ENCODE measurements at places on chromosomes 5 and 9.
A peak's percentile ranks its signal among the peaks of the same experiment; 100 is the strongest.

- DNase-seq, result no peak
Measured at GRCh38 chr5:135203593-135204036, 169.6 kb upstream of the PITX1 start.

- DNase-seq, result no peak
Measured at GRCh38 chr9:77827104-77827784, 179.1 kb upstream of the GNA14 start.

GRCh38 chr5:88390481-88390880, 121.8 kb upstream of the TMEM161B start:
- no peak for DNase-seq

- DNase-seq, result no peak
Measured at GRCh38 chr5:127098241-127098640, 24.9 kb upstream of the C5orf63 start.

- DNase-seq, result no peak
Measured at GRCh38 chr5:73394610-73395009, 54.0 kb downstream of the FOXD1 start.

DNA sequence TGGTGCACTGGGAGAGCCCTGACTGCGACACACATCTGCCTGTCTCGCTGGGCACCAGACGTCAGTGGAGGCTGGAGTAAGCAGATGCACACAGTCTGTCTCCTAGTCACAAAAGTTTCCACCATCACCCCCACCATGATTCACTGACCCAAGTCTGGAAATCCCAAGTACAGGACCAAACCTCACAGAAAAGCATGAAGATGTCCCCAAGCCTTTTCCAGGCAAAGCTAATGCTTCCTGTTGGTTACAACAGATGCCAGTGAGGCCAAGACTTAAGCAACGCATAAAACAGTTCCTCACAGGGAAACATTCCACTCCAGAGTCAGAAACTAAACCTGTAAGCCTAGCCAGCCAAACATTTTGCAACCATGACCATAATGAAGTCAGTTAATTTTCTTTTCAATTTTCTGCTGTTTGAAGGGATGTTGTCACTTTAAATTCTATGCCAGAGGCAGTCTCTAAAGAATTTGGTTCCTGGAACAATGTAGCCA, 259.3 kb upstream of the SLC30A5 start:
- no peak for DNase-seq

- DNase-seq, result no peak
Measured at GRCh38 chr9:90720621-90721265, 78.1 kb upstream of the DIRAS2 start.

- DNase-seq, result no peak
Measured at GRCh38 chr5:163402007-163402406, 35.4 kb upstream of the CCNG1 start.

GRCh38 chr5:148394587-148395019, 10.8 kb downstream of the FBXO38 start:
- DNase-seq, result no peak

GRCh38 chr9:133167769-133168168, 4.1 kb upstream of the GBGT1 start:
- no peak for DNase-seq

- no peak for DNase-seq
Measured at GRCh38 chr9:94480205-94480604, 74.7 kb upstream of the PCAT7 start.

DNA sequence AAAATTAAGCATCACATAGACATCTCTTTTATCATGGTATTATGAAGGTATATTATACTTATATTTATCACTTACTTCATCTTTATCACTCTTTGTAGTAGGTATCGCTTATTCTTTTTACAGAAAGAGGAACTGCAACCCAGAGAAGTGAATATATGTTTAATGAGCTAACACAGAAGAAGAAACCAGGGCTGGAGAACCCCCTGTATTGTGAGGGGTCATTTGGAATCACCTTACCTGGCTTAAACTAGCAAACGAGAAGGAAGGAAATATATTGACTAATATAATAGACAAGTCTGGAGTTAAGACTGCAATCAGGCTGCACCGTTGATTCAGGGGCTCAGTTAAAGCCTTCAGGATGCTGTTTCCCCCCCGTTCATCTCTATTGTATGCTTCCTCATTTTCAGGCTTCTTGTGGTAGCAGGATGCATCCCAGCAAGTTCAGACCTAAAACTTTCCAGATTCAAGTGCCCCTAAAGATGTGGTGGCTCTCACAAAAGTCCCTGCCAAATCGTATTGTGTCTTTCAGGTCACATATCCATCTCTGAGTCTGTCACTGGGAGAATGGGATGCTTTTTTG, 146.4 kb downstream of the GCNT1 start:
- DNase-seq, result no peak

DNA sequence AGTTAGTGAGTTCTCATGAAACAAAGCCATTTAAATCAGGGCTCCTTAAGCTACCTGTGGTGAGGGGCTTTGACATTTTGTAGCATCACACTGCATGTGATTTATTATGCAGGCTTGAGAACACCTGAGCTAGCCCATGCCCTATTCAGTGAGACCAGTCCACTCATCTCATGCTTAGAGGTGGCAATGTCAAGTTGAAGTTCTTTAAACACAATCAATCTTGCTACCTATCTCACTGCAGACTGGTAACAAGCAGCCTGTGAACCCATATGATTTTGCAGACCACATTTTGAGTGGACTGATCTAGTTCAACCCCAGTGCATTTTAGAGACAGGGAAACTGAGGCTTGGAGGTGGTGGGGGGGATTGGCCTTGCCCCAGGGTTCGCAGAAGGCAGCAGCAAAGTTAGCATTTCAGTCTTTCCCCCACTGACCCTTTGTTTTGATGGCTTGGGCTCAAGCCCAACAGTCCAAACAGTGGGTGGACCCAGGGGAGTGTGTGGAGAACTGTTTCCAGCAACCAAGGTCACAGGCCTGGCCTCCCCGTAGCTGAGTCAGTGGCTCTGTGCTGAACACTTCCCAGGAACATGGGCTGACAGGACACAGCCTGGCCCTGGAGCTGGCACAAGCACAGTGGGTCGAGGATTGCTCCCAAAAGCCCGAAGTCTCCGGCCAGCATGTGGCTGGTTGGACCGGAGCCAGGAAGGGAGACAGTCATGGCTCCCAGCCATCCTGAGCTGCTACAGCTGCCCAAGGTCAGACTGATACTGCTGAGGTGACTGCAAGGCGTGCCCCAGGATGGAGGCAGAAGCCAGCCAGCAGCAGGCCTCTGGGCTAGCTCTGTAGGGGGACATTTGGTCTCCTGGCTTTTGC, 95.3 kb downstream of the RGS3 start:
- no peak for DNase-seq

- DNase-seq, result no peak
Measured at GRCh38 chr9:123281659-123282350, 13.4 kb upstream of the STRBP start.

- no peak for DNase-seq
Measured at GRCh38 chr9:19788614-19789271, at the start of gene SLC24A2. Gene SLC24A2, minus strand, starts transcription at chr9:19789037.

DNA sequence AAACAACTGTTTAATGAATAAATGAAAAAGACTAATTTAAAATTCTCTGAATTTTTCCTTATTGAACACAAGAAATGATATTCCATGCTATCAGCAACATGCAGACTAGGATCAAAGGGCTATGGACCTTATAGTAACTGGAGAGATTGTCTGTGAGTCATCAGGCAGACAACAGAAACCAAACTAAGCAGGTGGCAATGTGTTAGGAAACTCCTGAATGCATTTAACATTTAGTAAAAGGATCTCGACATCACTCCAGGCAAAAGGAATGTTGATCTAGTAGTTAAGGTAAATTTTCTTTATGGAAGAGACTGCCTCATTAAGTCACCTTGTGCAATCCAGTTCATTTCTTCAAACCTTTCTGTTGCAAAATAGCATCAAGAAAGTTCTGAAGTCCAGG, 58.4 kb downstream of the ARL15 start:
- DNase-seq, result no peak

DNA sequence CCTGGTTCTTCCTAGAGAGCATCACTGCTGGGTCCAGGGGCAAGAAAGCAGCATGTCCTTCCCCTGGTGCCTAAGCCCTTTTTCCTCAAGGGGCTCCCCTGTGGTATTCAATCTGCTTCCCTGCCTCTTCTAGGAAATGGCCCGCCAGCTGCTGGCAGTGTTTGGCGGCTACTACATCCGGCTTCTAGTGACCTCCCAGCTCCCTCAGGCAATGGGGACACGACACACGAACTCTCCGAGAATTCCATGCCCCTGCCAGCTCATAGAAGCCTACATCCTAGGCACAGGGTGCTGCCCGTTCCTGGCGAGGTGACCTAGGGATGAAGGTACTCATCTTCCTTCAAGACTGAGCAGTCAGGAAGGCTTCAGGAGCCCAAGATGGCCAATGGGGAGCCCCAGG, 14.6 kb downstream of the TEX53 start:
- no peak for DNase-seq

- no peak for DNase-seq
Measured at GRCh38 chr9:121637713-121638220, 13.7 kb upstream of the DAB2IP start.

DNA sequence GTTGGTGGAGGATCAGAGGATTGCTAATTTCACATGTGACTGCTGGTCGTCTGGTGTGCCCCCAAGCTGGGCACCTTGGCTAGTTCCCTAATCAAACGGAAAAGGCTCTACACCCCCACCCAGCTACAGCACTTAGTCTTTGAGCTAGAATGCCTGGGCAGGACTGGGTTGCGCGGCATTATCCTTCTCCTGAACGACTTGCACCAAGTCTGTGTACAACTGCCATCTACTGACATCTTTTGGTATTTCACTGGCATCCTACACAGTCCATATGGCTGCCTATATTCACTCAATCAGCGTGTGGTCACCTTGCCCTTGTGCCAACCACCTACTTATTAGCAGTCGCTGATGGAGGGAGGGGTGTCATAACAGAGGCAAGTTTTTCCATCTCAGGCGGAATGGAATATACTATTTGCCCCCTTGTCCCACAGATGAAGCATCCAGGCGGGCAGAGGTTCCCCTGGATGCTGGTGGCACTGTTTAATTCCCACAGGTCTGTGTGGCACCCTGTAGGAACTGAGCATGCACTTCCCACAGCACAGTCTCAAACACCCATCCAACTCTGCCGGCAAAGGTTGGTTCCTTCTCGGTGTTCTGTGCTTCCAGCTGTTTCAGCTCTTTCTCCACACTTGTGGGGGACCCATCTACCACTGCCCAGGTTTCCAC, 150.1 kb downstream of the OSTF1 start:
- peak; percentile 13 for DNase-seq

DNA sequence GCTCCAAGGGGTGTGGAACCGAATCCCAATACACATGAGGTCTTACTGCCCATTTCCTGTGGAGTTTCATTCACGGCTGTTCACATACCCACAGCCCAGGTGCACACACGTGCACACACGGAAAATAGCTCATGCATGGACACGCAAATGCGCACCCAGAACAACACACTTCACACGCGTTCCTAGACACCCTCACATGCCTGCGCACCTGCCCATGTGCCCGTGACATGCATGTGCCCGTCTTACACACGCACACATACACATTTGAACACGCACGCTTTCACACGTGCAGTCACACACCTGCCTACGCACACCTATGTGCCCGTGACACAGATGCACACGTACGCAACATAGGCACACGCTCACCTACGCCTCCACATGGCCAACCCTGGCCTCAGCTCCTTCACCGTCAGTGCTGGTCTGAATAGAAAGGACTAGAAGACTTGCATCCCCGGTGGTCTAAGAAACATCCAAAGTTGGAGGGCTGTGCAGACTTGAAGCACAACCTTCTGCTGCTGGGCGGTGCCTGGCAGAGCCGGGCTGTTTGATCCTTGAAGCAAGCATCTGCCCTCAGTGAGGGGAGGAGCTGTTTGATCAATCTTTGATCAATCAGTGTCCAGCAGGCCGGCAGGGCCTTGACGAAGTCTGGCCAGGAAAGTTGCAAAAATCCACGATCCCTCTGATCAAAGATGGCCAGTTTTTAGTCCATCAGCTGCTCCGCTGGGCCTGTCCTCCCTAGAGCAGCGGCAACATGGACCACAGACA, 164.7 kb downstream of the OLFM1 start:
- no peak for DNase-seq

DNA sequence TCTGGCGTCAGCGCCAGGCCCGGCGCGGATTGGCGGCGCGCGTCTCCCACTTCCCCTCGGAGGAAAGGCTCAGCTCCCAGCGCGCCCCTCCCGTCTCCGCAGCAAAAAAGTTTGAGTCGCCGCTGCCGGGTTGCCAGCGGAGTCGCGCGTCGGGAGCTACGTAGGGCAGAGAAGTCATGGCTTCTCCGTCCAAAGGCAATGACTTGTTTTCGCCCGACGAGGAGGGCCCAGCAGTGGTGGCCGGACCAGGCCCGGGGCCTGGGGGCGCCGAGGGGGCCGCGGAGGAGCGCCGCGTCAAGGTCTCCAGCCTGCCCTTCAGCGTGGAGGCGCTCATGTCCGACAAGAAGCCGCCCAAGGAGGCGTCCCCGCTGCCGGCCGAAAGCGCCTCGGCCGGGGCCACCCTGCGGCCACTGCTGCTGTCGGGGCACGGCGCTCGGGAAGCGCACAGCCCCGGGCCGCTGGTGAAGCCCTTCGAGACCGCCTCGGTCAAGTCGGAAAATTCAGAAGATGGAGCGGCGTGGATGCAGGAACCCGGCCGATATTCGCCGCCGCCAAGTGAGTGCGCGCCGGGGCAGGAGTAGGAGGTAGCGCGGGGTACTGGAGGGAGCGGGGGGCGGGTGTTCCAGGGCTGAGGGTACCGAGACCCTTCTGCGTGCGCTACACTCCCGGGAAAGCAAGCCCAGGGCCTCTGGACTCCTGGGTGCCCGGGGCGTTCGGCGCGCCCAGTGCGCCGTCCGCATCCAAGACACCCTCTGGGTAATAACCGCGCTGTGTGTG, at the start of gene MSX2:
MSX2 (plus strand) TSS at position 99 of the 777 bp plus-strand sequence; CDS start at position 177, 78 bp downstream.
- no peak for DNase-seq

DNA sequence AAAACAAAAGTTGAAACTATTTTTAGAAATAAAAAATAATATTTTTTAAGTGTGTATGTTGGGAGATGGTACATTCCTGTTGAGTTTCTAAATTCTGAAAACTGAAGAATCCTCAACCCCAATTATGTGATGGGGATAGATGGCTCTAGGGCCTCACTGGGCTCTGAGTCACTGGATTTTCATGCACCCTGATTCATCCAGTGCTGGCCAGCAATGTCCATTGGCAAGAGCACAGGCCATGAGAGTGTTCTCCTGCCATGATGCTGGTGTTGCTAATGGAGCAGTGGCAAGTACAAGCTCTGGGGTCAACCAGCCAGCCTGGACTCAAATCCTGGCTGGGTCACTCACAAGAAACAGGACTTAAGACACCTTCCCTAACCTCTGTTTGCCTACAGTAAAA, 23.3 kb downstream of the SMIM23 start:
- DNase-seq, result no peak

GRCh38 chr5:73513996-73514395, 15.8 kb downstream of the BTF3 start:
- DNase-seq, result no peak

DNA sequence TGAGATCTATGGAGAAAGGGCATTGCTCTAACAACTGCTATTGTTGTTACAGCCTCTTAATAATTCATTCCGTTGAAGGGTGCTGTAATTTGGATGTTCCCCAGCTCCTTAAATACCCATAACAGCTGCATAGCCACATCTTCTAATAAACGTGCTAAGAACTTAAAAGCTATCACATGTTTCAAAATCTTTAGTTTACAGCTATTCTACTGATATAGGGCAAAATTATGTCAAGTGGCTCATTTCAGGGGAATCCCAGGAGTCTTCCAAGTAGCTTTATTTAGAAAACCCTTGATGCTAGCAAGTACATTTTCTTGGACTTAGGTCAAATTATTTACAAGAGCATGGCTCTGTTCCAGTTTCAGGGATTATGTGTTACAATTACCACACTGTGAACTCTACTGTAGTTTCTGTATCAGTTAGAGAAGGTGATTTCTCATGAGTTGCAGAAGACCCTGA, 990.4 kb upstream of the ACO1 start:
- no peak for DNase-seq

GRCh38 chr5:175457466-175457865, 13.5 kb upstream of the DRD1 start:
- no peak for DNase-seq

GRCh38 chr5:96317945-96318344, 115.1 kb downstream of the PCSK1 start:
- DNase-seq, result no peak
